ENCODE measurements at places on chromosomes 2 and 18.
A peak's percentile ranks its signal among the peaks of the same experiment; 100 is the strongest.

DNA sequence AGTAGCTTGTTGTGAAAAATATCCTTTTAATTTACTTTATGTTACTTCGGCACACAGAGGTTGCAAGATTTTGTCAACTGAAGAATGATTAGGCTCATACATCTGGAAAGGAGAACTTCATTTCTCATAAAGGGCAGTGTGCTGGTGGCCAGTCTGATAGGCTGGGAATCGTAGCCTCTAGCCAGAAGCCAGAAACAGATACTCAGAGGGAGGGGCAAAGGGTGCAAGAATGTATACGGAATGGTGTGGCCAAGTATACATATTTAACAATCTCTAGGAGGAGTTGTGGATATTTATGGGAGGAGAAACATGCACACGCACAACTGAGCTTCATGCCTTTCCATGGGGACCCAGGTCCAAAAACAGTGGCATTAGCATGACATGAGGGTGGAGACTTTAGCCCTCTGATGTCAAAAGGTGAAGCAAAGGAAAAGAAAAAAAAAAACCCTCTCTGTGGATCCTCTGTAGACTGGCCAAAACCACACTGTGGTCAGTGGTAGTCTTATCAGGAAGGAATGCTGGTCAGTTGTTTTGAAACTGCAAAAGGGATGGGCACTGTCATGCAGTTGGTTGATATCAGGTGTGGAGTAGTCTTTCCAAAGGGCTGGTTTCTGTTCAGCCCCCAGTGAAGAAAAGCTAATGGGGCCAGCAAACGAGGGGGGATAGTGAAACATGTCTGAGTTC is 34.9 kb upstream of the APCDD1 start:
- peak overlapping the region; percentile 51 for H3K4me3 ChIP-seq
- peaks cover 37% of the 10 kb centered on the region for H3K4me1 ChIP-seq
- DNase-seq = peak; percentile 53
- H3K27me3 ChIP-seq = peaks cover 14% of the 10 kb centered on the region

DNA sequence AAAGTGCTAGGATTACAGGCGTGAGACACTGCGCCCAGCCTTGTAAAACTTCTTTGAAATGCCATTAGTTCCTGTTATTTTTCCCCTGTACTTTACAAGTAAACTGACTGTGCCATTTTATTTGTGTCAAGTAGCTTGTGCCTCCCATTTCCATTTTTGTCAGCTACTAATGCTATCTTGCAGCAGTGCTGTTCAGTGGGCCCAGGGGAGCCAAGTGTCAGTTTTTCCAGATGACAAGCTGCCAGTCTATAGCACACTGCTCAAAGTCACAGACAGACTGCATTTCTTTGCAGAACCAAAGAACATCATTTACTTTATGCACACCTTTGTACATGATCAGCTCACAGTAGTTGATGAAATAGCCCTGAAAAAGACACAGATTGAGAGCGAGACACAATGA is 901.3 kb upstream of the CDH2 start:
- no peak overlapping the region for H3K27ac ChIP-seq
- no peaks in the 10 kb centered on the region for H3K4me1 ChIP-seq
- H3K27me3 ChIP-seq = no peaks in the 10 kb centered on the region
- no peak overlapping the region for H3K4me3 ChIP-seq
- no peak for DNase-seq

- H3K36me3 ChIP-seq = no peaks in the 10 kb centered on the region
- no peaks in the 10 kb centered on the region for H3K27me3 ChIP-seq
- peaks cover 67% of the 10 kb centered on the region for H3K4me1 ChIP-seq
- H3K27ac ChIP-seq = no peak overlapping the region
Observed at GRCh38 chr2:172964511-172965139, 111.0 kb upstream of the MAP3K20 start.

DNA sequence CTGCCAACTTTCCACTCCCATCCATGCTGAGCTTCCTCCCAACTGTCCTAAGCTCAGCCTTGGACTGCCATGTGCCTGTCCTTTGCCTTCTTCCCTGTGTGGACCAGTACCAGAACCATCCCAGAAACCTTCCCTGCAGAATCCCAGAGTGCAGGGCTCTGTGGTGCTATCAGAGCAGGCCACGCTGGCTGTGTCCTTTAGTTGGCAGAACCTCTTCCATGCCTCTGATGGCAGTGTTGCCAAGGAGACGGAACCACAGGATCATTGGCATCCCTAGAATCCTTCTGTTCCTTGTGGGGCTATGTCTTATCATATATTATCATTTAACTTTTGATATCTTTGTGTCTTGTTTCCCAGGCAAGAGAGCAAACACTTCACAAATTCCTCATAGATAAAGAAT is 73.0 kb upstream of the NOSTRIN start:
- H3K4me3 ChIP-seq = no peak overlapping the region
- peaks cover 27% of the 10 kb centered on the region for H3K4me1 ChIP-seq
- no peaks in the 10 kb centered on the region for H3K27me3 ChIP-seq
- no peaks in the 10 kb centered on the region for H3K36me3 ChIP-seq

DNA sequence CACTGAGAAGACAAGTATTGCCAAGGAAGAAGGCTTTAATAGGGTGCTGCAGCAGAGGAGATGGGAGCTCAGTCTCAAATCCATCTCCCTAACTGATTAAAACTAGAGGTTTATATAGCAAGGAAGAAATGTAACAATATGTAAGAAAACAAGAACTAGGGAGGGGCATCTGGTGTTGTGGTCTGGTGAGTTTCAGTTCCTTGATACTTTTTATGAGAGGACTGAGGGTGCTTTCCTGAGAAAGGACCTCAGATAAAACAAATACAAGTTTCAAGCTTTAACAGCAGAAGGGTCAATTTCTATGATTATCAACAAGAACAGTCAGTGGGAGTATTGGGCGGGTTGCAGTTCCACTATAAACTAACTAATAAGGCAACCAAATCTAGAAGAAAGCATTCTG is 1967.5 kb downstream of the SUCLG1 start:
- H3K36me3 ChIP-seq = no peaks in the 10 kb centered on the region
- H3K4me3 ChIP-seq = no peak overlapping the region
- H3K27ac ChIP-seq = no peak overlapping the region

DNA sequence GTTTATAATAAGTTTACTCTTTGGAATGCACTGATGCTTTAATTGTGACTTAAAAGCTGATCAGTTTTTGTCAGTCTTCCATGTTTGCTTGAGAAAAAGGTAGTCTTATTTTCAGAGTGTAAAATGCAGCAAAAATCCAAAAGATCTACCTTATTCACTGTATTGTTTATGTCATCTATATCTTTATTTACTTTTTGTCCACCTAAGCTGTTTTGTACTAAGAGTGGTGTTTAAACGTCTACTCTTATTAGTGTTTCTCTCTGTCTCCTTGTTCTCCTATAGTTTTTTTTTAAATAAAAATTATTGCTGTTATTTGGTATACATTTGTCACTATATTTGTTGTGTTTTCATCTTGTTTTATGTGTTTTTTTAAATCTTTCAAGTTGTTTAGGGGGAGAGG is 50.4 kb downstream of the VRK2 start:
- no peak for DNase-seq
- H3K27ac ChIP-seq = no peak overlapping the region
- peaks cover 33% of the 10 kb centered on the region for H3K36me3 ChIP-seq
- no peak overlapping the region for H3K4me3 ChIP-seq

DNA sequence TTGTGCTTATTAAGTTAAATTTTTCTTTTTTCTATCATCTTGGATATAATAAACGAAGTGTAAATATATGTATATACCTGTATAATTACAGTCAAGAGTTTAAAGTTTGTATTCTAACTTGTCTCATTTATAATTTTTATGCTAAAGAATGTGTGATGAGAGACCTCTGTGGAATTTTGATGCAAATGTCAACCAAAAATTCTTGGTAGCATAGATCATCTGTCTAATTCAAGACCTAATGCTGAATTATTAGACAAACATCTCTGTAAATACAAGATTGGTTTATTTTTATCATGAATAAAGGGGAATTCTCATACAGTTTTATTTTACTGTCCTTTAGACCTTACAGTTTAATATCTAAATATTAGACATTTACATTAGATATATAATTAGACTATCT is 149.2 kb upstream of the VWC2L start:
- H3K27me3 ChIP-seq = no peaks in the 10 kb centered on the region
- H3K4me1 ChIP-seq = peaks cover 63% of the 10 kb centered on the region
- DNase-seq = peak; percentile 32
- no peak overlapping the region for H3K4me3 ChIP-seq
- peaks cover 8% of the 10 kb centered on the region for H3K36me3 ChIP-seq
- no peak overlapping the region for H3K27ac ChIP-seq

DNA sequence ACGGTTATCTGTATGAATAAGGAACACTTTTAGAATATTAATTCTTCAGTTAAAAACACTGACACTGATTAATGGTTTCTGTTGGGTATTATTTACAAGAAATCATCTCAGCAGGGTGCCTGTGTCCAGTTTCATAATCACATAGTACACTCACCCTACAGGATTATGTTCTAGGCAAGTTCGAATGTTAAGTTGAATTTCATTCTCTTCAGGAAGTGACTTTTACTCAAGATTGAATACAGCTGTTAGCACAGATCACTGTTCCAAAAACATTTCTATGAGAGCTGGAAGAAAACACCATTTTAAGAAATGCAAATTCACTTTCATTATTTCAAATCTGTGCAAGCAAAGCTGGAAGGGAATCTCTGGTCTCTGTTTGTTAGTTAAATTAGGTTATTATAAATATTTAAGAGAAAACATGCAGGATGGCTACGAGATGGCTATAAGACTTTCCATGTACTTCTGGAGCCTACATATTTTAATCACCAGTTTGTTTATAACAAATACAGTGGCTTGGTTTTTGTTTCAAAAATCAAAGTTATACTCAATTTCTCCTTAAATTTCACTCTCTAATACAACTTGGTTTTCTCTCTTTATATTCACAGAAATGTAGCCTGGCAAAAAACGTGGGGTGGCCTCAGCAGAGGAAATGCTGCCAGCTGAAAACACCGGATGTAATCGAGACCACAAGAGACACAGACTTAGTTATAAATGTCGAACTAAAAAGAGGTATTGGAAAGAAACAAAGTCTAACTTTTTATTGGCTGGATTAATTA is 65.8 kb downstream of the RBMS1 start:
- H3K27ac ChIP-seq = peak overlapping the region; percentile 88
- H3K27me3 ChIP-seq = no peaks in the 10 kb centered on the region
- DNase-seq = peak; percentile 47
- peaks cover 35% of the 10 kb centered on the region for H3K36me3 ChIP-seq
- peak overlapping the region; percentile 82 for H3K4me3 ChIP-seq
- H3K4me1 ChIP-seq = peaks cover 70% of the 10 kb centered on the region

DNA sequence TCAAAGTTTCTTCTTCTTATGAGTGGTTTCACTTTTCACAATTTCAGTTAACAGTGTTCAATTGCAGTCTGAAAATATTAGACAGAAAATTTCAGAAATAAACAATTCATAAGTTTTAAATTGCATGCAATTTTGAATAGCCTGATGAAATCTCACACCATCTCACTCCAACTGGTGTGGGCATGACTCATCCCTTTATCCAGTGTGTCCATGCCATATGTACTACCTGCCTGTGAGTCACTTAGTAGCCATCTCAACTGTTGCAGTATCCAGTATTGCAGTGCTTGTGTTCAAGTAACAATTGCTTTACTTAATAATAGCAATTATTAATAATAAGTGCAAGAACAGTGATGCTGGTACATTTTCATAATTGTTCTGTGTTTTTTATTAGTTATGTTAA is 1202.5 kb downstream of the DSC3 start:
- peaks cover 13% of the 10 kb centered on the region for H3K4me1 ChIP-seq
- H3K27ac ChIP-seq = no peak overlapping the region
- peak; percentile 66 for DNase-seq
- H3K27me3 ChIP-seq = no peaks in the 10 kb centered on the region
- H3K4me3 ChIP-seq = no peak overlapping the region
- peaks cover 6% of the 10 kb centered on the region for H3K36me3 ChIP-seq

Data from HFFc6 (cell line).